ENCODE measurements at places on chromosomes 13 and 19. TPM values are rescaled to one million over a fixed set of nuclear protein-coding genes. Genes with fewer than 3 reads are reported as not detected.

Gene SCGB2B2
- 0.04 TPM for total RNA-seq

- DNase-seq, result peak; percentile 68
- H3K4me3 ChIP-seq, result peak overlapping the region; percentile 69
- peak overlapping the region; percentile 96 for H3K27ac ChIP-seq
- peaks cover 10% of the 10 kb centered on the region for H3K4me1 ChIP-seq
- H3K36me3 ChIP-seq, result no peaks in the 10 kb centered on the region
- H3K27me3 ChIP-seq, result no peaks in the 10 kb centered on the region
These were observed 1.2 kb downstream of the AKT1S1 start for GRCh38 chr19:49875857-49876421.

GRCh38 chr19:38849860-38850435 lies at the start of gene HNRNPL:
Gene HNRNPL (minus strand): TSS chr19:38849986. CDS start chr19:38849966, 20 bp downstream.
- H3K4me3 ChIP-seq, result peak within 1 kb of the TSS; percentile 36
- H3K27ac ChIP-seq, result peak within 1 kb of the TSS; percentile 100
- H3K27me3 ChIP-seq, result no peaks in the 10 kb centered on the region

DNA sequence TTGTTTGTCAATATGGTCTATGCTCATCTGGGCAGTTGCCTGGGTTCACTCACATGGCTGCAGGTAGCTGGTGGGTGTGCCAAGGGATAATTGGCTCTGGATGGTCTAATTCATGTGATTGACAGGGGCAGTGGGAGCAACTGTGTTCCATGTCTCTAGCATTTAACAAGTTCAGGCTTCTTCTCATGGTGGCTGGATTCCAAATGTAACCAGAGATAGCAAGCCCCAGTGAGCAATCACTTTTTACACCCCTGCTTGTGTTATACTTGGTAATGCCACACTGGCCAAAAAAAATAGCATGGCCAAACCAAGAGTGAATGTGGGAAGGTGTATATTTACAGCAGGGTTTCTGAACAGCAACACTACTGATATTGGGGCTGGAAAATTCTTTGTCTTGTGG lies 89.6 kb upstream of the TNFSF11 start:
- H3K36me3 ChIP-seq, result no peaks in the 10 kb centered on the region
- no peaks in the 10 kb centered on the region for H3K27me3 ChIP-seq
- no peak overlapping the region for H3K27ac ChIP-seq
- peaks cover 7% of the 10 kb centered on the region for H3K4me1 ChIP-seq
- H3K4me3 ChIP-seq, result no peak overlapping the region

DNA sequence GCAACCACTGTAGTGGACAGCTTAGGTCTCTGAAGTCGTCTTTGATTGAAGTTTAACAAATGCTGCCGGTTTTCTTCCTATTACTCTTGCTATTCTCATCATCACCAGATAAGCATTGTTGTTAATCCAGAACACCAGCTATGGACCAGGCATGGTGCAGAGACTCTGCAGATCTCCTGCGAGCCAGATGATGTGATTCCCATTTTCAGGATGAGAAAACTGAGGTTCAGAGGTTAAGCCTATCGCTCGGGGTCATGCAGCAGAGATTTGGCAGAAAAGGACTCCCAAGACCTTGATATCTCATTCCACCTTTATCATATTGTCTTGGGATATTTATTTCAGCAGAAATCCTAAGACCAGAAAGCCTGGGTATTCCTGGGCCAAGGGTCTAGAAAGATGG lies 16.5 kb upstream of the CABP5 start:
- no peak overlapping the region for H3K4me3 ChIP-seq
- DNase-seq, result no peak
- H3K4me1 ChIP-seq, result no peaks in the 10 kb centered on the region

Gene EBI3
- 5.9 TPM for total RNA-seq

- DNase-seq, result no peak
- peaks cover 5% of the 10 kb centered on the region for H3K4me1 ChIP-seq
- no peaks in the 10 kb centered on the region for H3K36me3 ChIP-seq
- peak overlapping the region; percentile 7 for H3K27ac ChIP-seq
These were observed 11.1 kb upstream of the PLIN3 start for GRCh38 chr19:4878491-4878968.

Gene NBEA
- 12.3 TPM for total RNA-seq

DNA sequence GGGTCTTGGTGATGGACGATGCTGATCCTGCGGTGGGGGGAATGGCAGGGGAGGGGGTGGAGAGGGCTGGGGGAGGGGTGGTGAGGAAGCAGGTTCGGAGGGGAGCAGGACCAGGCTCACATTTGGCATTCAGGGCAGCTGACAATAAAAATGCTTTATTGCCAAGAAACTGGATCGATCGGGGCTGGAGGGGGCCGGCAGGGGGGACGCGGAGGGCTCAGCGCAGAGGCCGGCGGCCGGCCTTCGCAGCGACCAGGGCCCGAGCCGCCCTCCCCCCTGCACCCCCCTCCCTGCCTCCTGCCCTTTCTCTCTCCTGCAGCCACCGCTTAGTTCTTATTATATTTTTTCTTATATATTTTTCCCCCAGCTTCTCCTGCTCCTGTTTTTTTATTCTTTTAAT lies 18.1 kb upstream of the POU2F2 start:
- no peak for DNase-seq
- no peak overlapping the region for H3K27ac ChIP-seq
- H3K4me1 ChIP-seq, result no peaks in the 10 kb centered on the region
- H3K27me3 ChIP-seq, result peaks cover 49% of the 10 kb centered on the region

DNA sequence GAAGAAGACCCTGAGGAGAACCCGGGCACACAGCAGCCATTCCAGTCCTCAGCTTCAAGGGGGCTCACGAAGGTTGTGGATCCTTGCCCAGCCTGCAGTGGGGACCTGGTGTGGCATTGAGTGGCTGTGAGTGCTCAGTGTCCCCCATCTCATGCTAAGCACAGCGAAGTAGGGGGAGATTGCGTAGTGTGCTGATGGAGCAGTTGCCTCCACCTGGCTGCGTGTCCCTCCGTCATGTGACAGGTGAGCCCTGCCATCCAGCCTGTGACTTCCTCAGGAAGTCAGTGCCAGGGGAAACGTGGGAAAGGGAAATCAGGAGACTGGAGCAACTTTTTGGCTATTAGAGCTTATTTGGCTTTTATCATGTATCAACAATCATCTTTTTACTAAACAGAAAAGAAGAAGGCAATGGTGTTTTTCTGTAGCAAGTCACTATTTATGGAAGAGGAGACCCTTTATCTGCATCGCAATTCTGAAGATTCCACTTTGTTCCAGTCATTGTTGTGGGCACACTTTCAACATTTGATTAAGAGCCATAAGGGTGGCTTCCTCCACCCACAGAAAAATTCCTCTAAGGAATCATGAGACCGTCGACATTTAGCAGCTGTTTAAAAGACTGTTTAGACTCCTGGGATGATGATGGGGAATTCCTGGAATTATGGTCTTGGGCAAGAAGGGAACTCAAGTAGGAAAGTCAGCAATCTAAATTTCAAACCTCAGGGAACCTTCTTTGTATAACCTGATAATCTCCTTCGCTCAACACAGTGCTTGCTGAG lies 126.8 kb upstream of the SPATA13 start:
- peak overlapping the region; percentile 48 for H3K27ac ChIP-seq
- no peaks in the 10 kb centered on the region for H3K27me3 ChIP-seq
- DNase-seq, result no peak
- no peak overlapping the region for H3K4me3 ChIP-seq

DNA sequence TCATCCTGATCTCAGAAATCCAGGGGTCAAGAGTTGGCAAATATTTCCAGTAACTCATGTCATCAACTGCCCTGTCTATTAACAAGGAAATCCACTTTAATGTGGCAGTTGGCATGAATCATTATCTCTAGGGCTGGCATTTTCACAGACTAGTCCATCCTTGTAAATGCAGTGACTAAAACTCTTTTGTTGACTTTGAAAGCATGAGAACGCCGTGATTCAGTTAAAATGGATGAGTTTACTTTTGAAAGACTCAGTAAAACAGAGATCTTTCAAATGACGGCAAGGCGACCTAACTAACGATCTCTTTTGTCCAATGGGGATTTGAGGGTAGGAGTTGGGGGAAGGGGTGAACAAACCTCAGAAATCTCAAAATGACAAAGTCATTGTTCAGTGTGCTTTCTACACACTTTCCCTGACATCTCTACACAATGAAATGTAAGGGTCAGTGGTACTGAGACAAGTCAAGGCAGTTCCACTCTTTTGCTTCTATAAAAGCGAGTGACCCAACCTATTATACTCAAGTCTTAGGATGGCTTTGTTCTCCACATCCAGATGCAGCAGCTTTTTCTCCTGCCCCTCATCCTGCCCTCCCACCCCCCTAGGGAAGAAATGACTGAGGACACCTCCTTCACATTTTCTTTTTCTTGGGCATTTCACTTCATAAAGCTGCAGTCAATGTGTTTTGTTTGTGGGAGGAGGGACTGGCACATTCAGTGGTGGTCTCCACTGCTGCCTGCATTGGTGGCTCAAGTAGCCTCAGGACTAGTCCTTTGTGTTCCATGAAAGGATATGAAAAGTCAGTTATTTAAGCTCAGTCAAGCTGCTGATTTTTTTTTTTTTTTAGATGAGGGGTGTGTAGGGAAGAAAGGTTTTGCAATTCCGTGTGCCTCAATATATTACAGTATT lies 200.5 kb downstream of the ABCC4 start:
- no peak for DNase-seq
- H3K27ac ChIP-seq, result no peak overlapping the region

DNA sequence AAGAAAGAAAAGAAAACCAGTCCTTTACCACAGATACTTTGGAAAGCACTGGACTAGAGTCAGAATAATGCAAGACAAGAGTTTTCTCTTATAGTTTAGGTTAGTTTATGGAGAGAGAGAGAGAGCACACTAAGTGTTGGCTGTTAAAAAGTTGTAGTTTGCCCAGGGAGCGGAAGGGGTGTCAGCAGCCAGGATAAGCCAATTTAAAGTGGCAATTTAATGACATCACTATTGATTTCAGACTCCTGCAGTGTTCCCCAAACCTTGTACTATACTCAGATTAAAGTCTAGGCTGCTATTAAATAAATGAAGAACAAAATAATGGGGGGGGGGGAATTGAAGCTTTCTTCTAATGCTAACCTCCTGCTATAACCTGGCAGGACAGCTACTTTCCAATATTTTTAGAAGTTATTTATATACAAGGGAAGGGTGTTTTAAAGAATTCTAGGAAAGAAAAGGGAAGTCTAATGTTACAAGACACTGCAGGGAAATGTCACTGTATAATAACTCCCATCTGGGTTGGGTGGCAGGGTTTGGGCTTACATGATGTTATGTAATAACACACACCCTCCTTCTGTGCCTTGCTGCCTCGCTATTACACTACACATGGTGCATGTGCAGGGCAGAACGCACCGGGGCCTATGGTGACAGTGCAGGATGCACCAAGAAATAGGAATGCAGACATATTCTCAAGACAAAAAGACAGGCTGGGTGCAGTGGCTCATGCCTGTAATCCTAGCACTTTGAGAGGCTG lies 19.9 kb downstream of the TPT1 start:
- DNase-seq, result no peak
- no peaks in the 10 kb centered on the region for H3K27me3 ChIP-seq
- H3K4me3 ChIP-seq, result no peak overlapping the region
- no peak overlapping the region for H3K27ac ChIP-seq

DNA sequence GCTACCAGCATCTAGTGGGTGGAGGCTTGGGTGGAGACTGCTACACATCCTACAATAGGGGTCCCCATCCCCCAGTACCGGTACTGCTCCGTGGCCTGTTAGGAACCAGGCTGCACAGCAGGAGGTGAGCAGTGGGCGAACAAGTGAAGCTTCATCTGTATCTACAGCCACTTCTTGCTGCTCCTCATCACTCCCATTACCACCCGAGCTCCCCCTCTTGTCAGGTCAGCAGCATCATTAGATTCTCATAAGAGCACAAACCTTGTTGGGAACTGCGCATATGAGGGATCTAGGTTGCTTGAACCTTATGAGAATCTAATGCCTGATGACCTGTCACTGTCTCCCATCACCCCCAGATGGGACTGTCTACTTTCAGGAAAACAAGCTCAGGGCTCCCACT lies 37.0 kb downstream of the NWD1 start:
- H3K36me3 ChIP-seq, result no peaks in the 10 kb centered on the region
- no peak for DNase-seq
- no peak overlapping the region for H3K27ac ChIP-seq
- no peaks in the 10 kb centered on the region for H3K27me3 ChIP-seq
- H3K4me3 ChIP-seq, result no peak overlapping the region
- H3K4me1 ChIP-seq, result no peaks in the 10 kb centered on the region

DNA sequence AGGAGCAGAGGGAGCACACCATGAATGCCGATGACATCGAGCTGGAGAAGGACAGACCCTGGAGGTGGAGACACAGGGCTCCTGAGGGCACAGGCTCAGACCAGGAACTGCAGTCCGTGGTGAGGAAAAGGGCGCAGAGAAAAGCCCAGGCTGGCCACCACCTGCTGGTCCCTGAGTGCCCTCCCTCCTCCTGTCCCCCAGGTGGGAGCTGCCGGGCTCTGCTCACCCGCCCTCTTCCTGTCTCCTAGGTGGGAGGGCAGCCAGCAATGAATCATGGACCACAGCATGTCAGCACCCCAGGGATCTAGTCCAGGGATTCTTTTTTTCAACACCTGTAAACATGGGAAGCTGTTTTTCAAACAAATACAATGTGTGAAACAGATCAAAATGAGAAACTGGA lies 94.6 kb upstream of the ARHGEF7 start:
- H3K36me3 ChIP-seq, result no peaks in the 10 kb centered on the region
- no peak for DNase-seq
- no peaks in the 10 kb centered on the region for H3K27me3 ChIP-seq
- H3K4me1 ChIP-seq, result no peaks in the 10 kb centered on the region
- H3K27ac ChIP-seq, result no peak overlapping the region
- H3K4me3 ChIP-seq, result no peak overlapping the region

Gene PMIS2
- not detected for total RNA-seq

- peaks cover 13% of the 10 kb centered on the region for H3K4me1 ChIP-seq
- H3K4me3 ChIP-seq, result no peak overlapping the region
- H3K27me3 ChIP-seq, result no peaks in the 10 kb centered on the region
- no peak overlapping the region for H3K27ac ChIP-seq
- DNase-seq, result no peak
These were observed 201.9 kb downstream of the FGF9 start for GRCh38 chr13:21872795-21873194.

Gene POGLUT2
- 21.4 TPM for total RNA-seq

Gene CGB3
- 1.1 TPM for total RNA-seq

DNA sequence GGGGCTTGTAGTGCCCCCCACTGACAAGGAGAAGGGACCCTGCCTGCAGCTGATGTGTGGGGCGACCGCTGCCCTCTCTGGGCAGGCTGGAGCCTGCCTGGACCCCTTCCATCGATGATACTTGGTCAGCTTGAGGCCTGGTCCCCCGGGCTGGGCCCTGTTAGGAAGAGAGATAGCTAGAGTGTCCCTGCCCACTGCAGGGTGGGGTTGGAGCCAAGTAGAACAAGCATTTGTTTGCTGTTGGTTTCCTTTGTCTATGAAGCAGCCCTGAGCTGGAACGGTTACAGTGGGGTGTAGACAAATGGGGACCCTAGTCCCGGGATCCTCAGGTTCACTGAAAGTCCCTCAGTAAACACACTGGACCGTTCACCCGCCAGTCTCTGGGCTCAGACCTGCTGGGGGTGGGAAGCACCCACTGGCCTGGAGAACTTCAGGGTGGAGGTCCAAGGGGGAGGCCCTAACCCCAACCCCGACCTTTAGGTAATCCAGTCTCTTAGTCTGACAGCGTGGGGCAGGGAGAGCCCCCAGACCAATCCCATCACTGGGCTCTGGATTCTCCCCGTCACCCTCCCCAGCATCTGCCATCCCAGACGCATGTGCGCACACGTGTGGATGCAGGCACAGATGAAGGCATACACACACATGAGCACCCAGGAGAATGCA lies 204.8 kb upstream of the ZNF536 start:
- no peaks in the 10 kb centered on the region for H3K4me1 ChIP-seq
- DNase-seq, result no peak
- H3K27ac ChIP-seq, result no peak overlapping the region
- no peak overlapping the region for H3K4me3 ChIP-seq

GRCh38 chr13:48654511-48654910 lies 782 bp downstream of the CYSLTR2 start:
- peaks cover 19% of the 10 kb centered on the region for H3K4me1 ChIP-seq
- no peaks in the 10 kb centered on the region for H3K27me3 ChIP-seq
- H3K27ac ChIP-seq, result peak overlapping the region; percentile 76
